SJCRH30 (cell line): ENCODE measurements at places on chromosomes 16 and 17.

DNA sequence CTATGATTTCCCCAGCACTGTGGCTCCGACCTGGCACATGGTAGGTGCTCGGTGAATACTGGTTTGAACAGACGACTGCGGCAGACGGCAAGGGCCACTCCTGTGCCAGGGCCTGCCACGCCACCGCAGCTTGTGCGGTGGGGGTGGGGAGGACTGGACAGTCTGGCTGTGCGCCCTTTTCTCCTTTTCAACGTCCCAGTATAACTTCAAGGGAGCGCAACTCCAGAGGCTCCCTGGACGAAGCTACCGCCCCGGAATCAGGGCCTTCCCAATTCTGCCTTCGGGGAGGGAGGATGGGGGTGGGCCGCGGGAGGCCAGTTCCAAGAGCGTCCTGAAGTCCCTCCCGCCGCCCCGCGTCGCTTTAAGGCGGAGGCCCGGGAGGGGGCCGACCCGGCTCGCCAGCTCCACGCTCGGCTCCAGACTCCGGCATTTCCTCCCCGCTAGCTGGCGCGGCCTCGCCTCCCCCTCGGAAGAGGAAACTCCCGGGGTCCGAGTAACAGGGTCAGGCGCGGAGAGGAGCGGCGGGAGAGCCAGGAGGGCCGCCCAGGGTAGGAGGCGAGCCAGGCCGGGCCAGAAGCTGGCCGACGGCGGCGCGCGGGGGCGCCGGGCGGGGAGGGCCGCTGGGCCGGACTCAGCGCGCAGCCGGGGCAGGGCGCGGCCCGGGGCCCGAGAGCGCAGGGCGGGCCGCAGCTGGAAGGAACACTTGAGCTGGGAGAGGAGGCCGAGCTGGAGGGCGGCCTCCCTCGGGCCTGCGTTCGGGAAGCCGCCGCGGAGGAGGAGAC is at the start of gene ITPRIPL2:
TSS of gene ITPRIPL2 (plus strand) at position 388 of the 782 bp plus-strand sequence. CDS start 498 bp downstream, outside the sequence.
- DNase-seq, result peak; percentile 59

DNA sequence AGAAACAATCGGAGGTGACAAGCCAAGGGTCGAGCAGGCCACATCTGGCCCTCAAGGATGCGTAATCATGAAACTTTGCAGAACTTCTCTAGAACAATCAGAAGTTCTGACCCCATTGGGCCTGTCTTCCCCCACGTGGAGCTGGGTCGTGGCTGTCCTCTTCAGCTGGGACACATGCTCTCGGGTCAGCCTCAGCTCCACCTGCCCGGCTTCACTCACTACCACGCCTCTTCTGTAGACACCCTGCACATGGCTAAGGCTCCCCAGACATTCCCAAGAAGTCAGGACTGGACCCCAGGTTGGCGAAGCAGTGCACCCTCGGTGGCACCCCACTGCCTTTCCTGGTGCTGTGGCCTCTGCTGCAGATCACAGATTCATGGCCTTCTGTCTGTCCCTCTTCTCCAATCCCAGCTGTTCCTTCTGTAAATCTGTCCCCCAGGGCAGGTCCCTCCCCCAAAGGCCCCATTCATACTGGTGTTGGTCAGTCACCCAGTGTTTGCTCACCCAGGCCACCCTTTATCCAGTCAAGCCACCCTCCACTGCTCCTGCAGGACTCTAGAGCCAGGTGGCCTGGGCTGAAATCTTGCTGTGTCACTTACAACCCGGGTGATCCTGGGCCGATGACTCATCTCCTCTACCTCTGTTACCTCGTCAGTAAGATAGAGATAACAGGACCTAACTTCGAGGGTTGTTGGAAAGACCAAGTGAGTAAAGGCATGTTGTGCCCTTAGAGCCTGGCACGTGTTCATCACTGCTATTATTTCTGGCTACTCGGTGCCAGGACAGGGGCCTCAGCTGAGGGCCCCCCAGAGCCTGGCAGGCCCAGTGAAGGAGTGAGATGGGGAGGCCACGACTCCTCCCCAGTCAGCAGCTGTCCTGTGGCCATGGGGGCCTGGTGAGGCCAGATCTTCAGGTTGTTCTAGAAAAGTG is 1.4 kb upstream of the SLC5A11 start:
- peak; percentile 13 for DNase-seq

GRCh38 chr17:40345161-40345993 is 19.2 kb downstream of the GJD3 start:
- DNase-seq, result peak; percentile 81

GRCh38 chr17:37741341-37742115 is 3.3 kb downstream of the HNF1B start:
- no peak for DNase-seq
